Foreskin fibroblast (primary cell): ENCODE measurements at places on chromosomes 13 and 19.

GRCh38 chr13:48908381-48909055 lies 67.2 kb upstream of the FNDC3A start:
- peak; percentile 79 for DNase-seq

DNA sequence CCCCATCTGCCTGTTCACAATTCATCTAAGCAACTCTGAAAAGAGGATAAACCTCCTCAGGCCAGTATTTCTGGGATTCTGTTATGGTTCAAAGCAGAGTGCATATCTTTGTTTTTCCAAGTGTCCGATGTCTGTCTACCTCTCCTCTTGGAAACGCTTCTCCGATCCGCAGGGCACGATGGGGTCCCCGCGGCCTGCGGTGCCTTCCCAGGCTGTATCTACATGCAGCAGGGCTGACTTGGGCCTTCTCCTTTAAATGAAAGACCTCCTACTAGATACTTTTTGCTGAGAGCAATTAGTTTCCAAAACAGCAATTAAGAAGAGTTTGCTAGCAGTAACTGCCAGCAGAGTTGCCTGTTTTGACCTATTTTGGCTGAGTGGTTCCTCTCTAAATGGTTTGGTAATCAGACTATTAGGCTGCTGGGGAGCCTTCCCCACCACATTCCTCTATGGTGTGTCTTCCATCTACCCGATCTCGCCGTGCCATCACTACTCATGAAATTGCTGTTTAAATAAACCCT lies 23.5 kb downstream of the COL4A2 start:
- DNase-seq = peak; percentile 68

DNA sequence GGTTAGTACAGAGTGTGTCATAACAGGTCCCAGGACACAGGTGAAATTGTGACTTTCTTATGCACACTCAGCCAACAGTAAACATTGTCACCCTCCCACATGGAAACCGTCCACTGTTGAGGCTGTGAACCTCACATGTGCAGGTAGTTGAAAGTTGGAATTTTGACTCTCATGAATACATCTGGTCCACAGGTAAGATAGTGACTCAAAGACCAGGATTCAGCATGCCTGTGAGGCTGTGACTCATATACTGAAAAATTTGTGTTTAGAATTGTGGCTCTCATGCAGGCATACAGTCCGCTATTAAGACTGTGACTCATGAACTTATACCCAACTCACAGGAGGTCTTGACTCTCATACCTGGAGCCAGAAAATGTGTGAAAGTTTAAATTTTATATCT lies 67.8 kb downstream of the ZNF728 start:
- no peak for DNase-seq

DNA sequence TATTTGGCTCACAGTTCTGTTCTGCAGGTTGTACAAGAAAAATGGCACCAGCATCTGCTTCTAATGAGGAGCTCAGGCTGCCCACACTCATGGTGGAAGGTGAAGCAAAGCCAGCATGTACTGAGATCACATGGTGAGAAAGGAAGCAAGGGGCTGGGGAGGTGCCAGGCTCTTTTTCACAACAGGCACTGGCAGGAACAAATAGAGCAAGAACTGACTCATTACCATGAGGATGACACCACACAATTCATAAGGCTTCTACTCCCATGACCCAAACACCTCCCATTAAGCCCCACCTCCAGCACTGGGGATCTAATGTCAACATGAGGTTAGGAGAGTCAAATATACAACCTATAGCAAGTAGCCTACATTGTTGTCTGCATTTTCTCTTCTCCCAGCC lies 522.6 kb downstream of the RFC3 start:
- peak; percentile 90 for DNase-seq

- peak; percentile 89 for DNase-seq
Measured at GRCh38 chr13:40109351-40109844, 453.9 kb downstream of the COG6 start.

GRCh38 chr13:71939186-71939585 lies 72.2 kb upstream of the DACH1 start:
- no peak for DNase-seq

DNA sequence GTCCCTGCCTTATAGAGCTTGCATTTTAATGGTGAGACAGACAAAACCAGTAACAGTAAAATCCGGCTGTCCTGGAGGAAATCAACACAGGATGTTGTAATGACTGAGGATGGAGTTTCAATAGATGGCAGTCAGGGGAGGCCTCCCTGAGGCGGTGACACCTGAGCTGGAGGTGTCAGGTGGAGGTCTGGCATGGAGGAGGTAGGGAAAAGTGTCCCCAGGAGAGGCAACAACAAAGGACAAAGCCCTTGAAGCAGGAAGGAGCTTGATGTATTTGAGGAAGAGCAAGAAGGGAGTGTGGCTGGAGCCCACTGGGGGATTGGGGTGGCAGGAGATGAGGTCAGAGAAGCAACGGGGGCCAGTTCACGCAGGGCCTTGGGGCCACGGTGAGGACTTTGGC lies 7.8 kb downstream of the GRIN2D start:
- no peak for DNase-seq

- peak; percentile 34 for DNase-seq
Measured at GRCh38 chr19:289651-290371, 1.4 kb downstream of the PLPP2 start.

- DNase-seq = no peak
Measured at GRCh38 chr13:106276876-106277275, 258.6 kb downstream of the EFNB2 start.

GRCh38 chr19:3324405-3324856 lies 42.0 kb upstream of the NFIC start:
- peak; percentile 52 for DNase-seq

DNA sequence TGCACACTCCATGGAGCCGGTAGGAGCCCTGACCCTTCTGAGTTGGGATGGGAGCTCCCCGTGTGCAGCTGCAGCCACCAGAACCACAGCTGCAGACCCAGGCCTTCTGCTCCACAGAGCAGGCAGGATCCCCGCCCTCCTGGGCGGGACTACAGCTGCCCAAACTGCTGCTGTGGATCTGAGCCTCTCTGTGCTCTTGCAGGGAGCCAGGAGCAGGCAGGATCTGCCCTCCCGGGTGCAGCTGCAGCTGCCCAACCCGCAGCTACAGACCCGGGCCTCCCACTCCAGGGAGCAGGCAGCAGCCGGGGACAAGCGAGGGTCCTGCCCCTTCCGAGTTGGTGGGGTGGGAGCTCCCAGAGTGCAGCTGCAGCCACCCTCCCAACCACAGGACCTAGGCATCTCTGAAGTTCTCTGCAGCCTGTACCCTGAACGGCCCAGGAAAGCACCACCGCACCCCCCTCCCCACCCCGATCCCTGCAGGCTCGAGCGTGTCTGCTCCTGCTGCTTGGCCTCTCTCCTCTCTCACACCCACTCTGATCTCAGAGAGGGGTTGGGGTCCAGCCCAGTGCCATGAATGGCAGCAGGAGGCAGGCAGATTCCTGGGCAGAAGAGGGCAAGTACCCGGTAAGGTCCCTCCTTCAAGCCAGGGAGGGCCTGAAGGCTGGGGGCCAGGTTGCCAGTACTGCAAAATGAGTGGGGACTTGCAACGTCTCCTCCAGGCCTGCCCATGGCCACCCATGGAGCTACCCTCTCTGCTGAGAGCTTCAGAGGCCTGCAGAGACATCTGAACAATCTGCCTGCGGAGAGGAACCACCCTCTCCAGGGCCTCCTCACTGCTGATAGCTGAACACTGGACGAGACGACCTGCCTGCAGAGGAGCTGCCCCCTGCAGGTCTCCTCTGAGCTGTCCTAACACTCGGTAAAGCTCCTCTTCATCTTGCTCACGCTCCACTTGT lies 16.4 kb upstream of the EMP3 start:
- peak; percentile 61 for DNase-seq

DNA sequence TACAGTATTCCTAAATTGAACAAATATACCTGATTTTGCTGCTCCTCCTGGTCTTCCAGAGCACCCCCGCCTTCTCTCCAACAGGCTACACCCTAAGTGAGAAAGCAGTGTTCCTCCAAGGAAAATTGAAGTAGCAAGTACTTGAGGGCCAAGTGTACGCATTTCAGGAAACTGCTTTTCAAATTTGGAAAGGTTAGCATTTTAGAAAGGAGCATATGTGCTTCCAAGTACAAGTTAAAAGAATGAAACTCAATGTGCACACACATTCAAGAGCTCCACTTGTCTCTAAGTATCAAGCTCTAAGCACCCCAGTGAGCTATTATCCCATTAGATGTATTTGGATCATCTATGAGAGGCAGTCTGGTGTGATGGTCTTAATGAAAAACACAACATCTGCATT lies 25.8 kb downstream of the LHFPL6 start:
- DNase-seq = no peak

DNA sequence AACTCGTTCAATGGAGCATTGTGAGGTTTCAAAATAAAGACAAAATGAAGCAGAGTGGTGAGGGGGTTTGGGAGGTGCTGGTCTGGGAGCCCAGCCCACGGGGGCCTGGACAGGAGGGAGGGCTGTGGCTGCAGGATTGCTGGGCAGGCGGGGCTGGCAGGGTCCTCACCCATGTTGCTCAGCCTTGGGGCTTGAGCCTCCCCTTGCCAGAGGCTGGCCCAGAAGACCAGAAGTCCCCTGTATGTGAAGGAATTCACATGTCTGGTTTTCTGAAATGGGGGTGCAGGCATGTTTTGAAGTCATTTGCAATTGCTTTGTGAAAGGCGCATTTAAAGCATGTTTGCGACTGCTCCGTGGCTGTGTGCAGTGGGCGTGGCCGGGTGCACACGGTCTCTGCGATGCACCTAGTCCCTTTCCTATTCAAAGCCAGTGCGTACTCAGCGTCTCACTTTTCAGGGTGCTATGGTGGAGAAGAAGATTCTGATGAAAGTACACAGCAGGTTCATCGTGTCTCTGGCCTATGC lies 2.3 kb downstream of the GRK1 start:
- DNase-seq = no peak
